Ascending aorta (tissue), 2 donors: ENCODE measurements at places on chromosomes 7 and 10. TPM values are rescaled to one million over a fixed set of nuclear protein-coding genes. Genes with fewer than 3 reads are reported as not detected.

Gene ITGB8
- total RNA-seq, result 7.9 TPM

Gene FAM237B
- total RNA-seq, result not detected

Gene ZPBP
- not detected for total RNA-seq

Gene MRLN
- not detected for total RNA-seq

Gene ACSM6
- not detected for total RNA-seq

Gene ANAPC16
- total RNA-seq, result 22.8 TPM

Gene UPK3BL1
- 28.5 TPM for total RNA-seq

Gene LRCH4
- 113 TPM for total RNA-seq

DNA sequence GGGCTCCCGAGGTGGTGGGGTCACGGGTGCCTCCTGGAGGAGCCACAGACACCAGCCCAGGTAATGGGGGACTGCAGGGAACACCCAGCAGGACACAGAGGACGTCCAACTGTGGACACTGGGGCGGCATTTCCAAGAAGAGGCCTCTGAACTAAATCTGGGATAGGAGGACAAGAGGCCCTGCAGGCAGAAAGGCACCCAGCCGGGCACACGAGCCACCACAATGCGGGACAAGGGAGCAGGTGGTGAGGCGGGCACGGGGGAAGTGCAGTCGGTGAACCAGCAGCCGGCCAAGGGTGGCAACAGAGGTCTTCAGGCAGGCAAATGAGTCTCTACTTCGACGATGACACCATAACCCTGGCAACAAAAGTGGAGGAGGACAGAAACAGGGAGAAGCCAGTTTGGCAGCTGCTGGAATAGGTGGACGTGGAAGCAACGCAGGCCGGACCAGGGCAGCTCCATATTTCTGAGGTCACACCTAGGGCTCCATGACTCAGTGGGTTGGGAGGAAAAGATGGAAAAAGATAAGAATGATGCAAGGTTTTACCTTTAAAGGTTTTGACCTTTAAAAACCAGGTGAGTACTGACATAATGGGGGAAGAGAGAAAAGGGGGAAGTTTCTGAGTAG lies 26.1 kb upstream of the GALNTL5 start:
- no peak overlapping the region for H3K4me3 ChIP-seq
- no peaks in the 10 kb centered on the region for H3K4me1 ChIP-seq
- H3K36me3 ChIP-seq, result no peaks in the 10 kb centered on the region

DNA sequence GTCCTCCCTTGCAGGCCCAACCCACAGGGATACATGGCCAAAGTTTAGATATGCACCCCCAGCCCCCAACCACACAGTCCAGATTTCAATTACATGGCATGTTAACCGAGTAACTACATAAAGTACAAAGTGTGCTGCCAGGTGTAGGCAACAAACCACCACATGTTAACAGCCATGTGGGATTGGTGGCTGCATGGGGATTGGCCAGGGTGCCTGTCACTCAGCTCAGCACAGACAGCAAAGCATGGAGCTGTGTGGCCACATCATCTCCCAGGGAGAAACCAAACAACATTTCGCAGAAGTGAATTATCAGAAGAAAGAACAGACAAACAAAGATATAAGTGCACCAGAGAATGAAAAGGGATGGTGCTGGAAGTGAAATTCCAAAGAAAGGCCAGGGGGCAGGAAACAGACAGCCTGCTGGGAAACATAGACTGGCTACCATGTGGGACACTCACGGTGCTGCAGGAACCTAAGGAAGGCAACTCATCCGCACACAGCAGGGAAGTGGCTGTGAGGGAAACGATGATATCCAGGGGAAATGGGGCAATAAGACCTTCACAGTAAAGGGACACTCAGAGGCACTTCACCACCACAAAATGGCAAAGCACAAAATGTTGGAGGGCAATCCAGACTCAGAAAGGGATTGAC lies 171.2 kb downstream of the PTPRN2 start:
- no peak overlapping the region for H3K4me3 ChIP-seq
- no peaks in the 10 kb centered on the region for H3K27me3 ChIP-seq
- H3K27ac ChIP-seq, result no peak overlapping the region
- no peaks in the 10 kb centered on the region for H3K4me1 ChIP-seq

- H3K27me3 ChIP-seq, result no peaks in the 10 kb centered on the region
- H3K27ac ChIP-seq, result no peak overlapping the region
- H3K36me3 ChIP-seq, result no peaks in the 10 kb centered on the region
- no peak for DNase-seq
- no peak overlapping the region for H3K4me3 ChIP-seq
These were observed 103.3 kb upstream of the POT1 start for GRCh38 chr7:125032943-125033342.
